HS-5 (cell line): ENCODE measurements at places on chromosomes 2 and 18.

- no peak for DNase-seq
Measured at GRCh38 chr2:127859712-127860085, 1.7 kb upstream of the POLR2D start.

DNA sequence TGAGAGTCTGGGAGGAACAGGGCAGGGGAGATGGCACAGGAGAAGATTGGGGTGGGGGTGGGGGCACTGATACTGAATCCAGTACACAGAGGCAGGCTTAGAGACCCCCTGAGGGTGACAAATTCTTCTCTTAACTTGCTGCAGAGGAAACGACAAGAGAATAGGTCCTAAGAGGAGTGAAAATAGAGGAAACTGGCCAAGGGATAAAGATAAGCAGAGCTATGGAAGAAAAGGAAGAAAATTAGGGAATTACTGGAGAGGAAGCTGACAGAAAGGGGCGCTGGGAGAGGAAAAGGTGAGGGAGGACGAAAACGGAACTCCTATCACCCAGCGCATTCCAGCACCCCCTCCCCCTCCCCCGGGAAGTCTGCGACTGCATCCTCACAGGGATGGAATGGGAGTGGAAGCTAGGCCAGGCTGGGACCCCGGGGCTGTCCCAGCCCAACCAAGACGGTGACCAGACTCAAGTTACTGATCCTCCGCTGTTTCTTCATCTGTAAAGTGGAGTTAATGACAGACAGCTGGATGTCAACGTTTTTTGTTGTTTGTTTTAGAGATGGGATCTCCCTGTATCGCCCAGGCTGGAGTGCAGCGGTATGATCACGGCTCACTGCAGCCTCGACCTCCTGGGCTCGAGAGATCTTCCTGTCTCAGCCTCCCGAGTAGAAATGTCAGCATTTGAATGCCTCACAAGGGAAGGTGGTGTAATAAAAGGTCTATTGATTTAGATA is 2.6 kb upstream of the EMX1 start:
- no peak for DNase-seq

DNA sequence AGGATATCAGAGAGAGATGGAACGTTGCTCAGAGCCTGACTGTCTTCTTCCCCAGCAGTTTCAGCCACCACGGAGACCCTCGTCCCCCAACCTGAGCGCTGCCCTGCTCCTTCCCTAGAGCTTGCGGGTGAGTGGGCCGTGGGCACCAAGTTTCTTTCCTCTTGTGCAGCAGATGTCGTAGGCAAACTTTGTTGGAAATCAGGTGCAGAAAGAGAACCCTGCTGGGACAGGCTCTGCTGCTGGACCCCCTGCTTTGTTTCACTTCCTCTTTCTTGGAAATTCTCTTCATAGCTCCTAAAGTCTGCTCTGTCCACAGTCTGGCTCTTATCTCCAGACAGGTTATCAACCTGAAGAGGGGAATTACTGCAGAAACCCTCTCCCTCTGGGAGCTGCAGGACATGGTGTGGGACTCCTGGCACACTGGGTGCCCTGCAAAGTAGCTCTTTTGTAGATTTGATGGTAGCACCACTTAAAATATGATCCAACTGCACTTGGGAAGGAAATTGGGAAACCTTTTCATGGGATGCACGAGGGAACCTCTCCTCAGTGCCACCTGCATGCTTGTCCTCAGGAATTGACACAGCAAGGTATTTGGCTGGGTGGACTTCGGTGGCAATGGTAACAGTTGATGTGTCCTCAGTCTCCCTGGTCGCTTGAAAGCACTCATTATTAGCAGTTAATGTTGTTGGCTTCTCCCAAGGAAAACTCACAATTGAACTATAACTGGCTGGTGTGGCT is 92.2 kb downstream of the ALPK2 start:
- DNase-seq = no peak

GRCh38 chr2:217429981-217430500 is 570.2 kb upstream of the TNP1 start:
- no peak for DNase-seq

DNA sequence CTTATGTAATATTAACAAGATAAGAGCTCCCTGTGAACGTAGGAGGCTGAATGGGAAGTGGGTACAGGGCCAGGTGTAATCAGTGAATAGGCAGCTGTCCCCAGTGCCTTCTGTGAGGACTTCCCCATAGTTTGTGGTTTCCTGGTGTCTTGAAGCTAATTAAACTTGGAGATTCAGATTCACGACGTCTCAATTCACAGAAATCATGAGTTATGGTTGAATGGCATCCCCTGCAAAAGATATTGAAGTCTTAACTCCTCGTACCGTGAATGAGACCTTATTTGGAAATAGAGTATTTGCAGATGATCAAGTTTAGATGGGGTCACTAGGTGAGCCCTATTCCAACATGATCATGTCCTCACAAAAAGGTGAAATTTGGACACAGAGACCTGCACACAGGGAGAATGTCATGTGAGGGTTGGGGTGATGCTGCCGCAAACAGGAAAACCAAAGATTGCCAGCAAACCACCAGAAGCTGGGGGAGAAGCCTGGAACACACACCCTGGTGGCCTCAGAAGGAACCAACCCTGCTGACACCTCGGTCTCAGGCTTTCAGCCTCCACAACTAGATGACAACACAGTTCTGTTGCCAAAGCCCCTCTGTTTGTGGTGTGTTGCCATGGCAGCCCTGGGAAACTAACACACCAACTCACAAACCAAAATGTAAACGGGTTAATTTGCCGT is 13.2 kb downstream of the ARL4C start:
- no peak for DNase-seq

DNA sequence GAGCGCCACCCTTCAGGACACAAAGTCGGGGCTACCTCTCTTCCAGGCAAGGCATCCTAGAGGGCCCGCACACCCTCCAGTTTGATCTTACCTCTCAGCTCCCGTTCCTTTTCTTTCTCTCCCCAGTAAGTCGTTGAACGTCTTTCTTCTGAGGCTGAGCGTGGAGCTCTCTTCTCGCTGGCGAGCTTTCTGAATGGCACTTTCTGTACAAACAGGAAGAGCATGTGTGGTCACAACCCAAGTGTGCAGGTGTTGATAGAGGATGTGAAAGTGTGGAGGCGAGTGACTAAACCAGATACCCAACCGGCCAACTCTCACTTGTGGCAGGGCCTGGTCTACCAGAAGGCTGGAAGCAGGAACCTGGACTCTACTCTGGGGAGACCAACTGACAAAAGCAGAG is at the start of gene AFF3:
TSS of gene AFF3 (minus strand) at position 198 of the 400 bp plus-strand sequence. CDS start 38,136 bp downstream, outside the sequence.
- DNase-seq = no peak

DNA sequence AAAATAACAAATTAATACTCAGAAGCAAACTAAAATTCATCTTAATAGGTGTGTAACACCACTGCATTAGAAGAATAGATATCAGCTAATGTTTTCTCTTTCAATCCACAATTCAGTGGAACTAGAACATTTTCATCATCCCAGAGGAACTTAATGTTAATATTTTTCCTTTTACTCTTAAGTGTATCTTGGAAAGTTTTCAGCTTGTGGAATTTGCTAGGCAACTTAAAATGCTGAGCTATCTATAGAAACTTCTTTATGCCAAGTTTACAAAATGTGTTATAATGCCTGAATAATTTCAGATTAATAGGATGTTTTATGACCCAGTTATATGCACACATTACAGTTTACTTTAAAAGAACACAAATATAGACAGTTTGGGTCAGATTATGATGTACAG is 86.6 kb upstream of the FAM237A start:
- DNase-seq = no peak

DNA sequence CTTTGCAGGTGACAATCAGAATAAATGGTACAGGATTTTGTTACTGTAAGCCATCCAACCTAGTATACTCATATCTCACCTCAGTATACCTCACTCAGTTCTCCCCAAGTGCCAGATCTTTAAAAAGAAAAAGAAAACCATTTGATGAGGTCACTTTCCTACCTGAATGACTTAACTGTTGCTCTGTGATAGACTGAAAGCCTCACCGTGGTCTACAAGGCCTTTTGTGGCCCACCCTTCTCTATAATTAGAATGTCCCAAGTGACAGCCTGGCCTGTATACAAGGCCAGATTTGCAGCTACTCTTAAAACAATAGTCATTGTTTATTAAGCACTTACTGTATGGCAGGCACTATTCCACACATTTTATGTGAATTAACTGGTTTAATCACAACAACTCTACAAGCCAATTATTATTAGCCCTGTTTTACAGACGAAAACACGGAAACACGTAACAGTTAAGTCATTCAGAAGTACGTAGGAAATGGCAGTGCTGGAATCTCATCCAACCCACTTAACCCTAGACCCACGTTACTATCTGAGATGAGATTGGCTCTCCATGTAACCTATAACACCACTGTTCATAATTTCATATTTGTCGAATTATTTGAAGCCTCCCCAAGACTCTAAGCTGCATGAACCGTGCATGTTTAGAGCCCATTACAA is 28.3 kb downstream of the PKP4 start:
- DNase-seq = no peak
